Left ventricle myocardium inferior (tissue), 1 donor: ENCODE measurements at places on chromosomes 1 and 21. TPM values are rescaled to one million over a fixed set of nuclear protein-coding genes. Genes with fewer than 3 reads are reported as not detected.
A peak's percentile ranks its signal among the peaks of the same experiment; 100 is the strongest.

Gene CCDC27
- total RNA-seq: 0.08 TPM

Gene CLEC20A
- not detected for total RNA-seq

Gene FAM43B
- total RNA-seq: 1.9 TPM

Gene HTR6
- total RNA-seq: not detected

GRCh38 chr1:100752791-100753190, 33.2 kb downstream of the VCAM1 start:
- H3K36me3 ChIP-seq: no peaks in the 10 kb centered on the region
- no peak overlapping the region for H3K4me3 ChIP-seq
- no peak for DNase-seq

DNA sequence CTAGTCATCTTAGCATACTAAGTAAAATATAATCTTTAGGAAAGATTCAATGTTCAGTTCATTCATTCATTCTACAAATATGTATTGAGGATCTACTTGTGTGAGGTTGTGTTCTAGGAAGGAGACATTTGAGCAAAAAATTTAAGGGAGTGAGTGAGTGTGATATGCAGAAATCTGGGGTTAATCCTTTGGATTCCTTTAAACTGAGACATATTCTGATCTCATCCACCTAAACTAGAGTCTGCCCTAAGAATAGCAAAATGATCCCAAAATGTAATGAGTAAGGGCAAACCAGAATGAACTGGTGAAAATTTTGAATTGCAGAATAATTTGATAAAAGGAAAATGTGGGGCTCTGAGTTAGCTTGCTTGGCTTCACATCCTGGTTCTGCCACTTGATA, 8.6 kb downstream of the UBE2U start:
- DNase-seq: no peak
- H3K27ac ChIP-seq: no peak overlapping the region
- H3K4me3 ChIP-seq: no peak overlapping the region
- H3K4me1 ChIP-seq: no peaks in the 10 kb centered on the region

DNA sequence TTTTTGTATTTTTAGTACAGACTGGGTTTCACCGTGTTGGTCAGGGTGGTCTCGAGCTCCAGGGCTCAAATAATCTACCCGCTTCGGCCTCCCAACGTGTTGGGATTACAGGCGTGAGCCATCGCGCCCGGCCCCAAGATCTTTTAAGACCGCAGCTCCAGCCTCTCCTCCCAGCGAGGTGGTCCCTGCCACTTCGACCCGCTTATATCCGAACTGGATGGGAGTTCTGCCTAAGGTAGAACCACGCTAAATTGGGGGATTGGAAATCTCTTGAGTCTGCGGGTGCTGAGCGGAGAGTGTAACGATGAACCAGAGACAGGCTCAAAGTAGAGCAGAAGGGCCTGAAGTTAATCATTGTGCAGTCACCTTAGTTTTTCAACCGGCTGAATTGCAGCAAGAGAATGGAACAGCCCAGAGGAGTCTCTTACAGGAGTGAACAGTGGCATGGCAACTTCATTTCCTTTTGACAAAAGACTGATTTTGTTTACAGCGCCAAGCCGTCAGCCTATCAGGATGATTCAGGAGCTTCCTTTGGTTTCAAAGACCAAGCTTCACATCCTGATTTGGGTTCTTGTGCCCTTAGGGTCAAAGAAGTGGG, 726 bp upstream of the CYB5R1 start:
- peaks cover 55% of the 10 kb centered on the region for H3K4me1 ChIP-seq
- DNase-seq: no peak
- H3K27me3 ChIP-seq: no peaks in the 10 kb centered on the region
- H3K27ac ChIP-seq: peak overlapping the region; percentile 97
- peaks cover 18% of the 10 kb centered on the region for H3K36me3 ChIP-seq

DNA sequence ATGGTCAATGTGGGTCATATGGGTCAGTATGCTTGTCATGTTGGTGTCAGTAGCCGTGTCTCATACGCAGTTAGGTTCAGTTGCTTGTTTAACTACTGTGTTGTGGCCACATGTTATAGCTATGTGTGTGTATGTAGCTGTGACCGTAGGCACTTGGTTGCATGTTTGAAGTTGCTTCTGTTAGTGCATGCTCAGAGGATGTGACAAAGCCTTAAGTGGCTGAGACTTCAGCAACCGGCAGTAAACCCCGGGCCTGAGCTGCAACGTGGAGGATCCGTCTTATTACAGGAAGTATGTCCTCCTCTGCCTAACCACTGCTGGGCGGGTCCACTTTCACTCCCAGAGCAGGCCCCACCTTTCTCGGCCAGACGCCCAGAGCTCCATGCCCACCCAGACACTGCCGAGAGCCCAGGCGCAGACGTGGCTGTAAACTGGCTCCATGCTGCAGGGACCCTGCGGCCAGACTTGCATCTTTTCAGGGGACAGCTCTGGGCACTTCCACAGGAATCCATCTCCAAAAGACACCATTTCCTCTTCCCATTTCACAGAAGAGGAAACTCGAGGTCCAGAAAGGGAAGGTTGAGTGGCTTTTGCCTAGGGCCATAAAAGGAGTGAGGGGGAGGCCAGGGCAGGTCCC, 2.2 kb downstream of the TCEA3 start:
- H3K36me3 ChIP-seq: no peaks in the 10 kb centered on the region
- peak; percentile 78 for DNase-seq
- peak overlapping the region; percentile 85 for H3K4me3 ChIP-seq

DNA sequence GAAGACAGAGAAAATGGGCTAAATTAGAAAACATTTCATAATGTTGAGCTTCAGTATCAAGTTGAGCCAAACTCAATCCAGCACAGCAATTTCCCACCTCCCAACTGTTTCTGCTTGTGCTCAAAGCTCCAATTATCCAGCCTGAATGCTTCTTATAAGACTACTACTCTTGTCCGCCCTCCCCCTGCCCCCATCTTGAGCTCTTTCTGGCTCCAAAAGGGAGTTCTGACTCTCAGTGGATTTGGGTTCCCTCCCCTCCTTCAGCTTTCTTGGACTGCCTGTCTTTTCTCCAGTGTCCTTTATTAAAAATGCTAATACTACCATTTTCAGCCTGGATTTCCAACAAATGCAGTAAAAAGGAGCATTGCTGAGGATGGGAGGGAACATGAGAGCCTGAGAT, 174.8 kb downstream of the ASTN1 start:
- no peaks in the 10 kb centered on the region for H3K4me1 ChIP-seq
- peak; percentile 18 for DNase-seq
- H3K4me3 ChIP-seq: no peak overlapping the region

DNA sequence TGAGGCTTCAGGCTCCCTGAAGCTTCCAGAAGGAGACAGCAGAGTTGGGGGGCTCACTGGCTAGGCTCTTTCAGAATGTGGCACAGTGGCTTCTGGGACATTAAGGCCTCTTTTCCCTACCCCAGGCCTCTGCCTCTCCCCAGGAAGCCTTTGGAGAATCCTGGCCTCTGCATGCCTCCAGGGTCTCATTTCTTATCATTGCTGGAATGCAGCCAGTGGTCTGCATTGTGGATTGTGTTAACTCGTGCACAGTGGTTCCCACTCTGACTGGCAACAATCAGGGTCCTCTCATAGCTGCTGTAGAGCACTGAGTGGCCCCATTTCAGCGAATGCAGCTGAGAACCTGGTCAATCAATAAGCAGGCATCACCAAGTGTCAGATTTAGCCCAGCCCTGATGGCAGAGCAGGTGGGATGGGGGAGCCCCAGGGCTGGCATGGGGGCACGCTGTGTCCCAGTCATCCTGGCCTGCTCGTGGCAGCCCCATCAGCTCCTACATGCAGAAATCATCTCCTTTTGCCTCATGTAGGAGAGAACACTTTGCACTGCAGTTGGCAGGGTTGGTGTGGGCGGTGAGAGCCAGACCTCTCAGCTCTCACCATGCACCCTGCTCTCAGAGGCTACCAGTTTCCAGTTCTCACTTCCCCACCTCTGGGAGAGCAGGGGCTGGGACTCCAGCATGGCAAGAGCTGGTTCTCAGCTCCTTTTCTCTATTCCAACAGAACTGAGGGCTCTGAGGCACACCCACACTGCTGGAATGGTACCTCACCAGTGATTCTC, 13.4 kb downstream of the ADORA1 start:
- no peak overlapping the region for H3K4me3 ChIP-seq
- H3K4me1 ChIP-seq: peaks cover 27% of the 10 kb centered on the region
- DNase-seq: no peak
- no peak overlapping the region for H3K27ac ChIP-seq

- no peaks in the 10 kb centered on the region for H3K4me1 ChIP-seq
- no peak for DNase-seq
- H3K27ac ChIP-seq: no peak overlapping the region
- no peaks in the 10 kb centered on the region for H3K36me3 ChIP-seq
- peaks cover 5% of the 10 kb centered on the region for H3K27me3 ChIP-seq
These were observed 29.8 kb upstream of the NLRP3 start for GRCh38 chr1:247386217-247386616.

GRCh38 chr21:26964170-26964778, 2.6 kb downstream of the ADAMTS5 start:
- DNase-seq: peak; percentile 66
- H3K36me3 ChIP-seq: no peaks in the 10 kb centered on the region
- peak overlapping the region; percentile 87 for H3K27ac ChIP-seq
- peaks cover 26% of the 10 kb centered on the region for H3K27me3 ChIP-seq
- H3K4me1 ChIP-seq: peaks cover 49% of the 10 kb centered on the region

- H3K27me3 ChIP-seq: no peaks in the 10 kb centered on the region
- H3K4me3 ChIP-seq: no peak overlapping the region
- H3K4me1 ChIP-seq: peaks cover 66% of the 10 kb centered on the region
- H3K36me3 ChIP-seq: no peaks in the 10 kb centered on the region
- no peak for DNase-seq
These were observed 12.4 kb downstream of the GALNT2 start for GRCh38 chr1:230079199-230080024.

GRCh38 chr1:88998716-88999115, 6.3 kb upstream of the KYAT3 start:
- H3K4me1 ChIP-seq: peaks cover 2% of the 10 kb centered on the region
- no peak overlapping the region for H3K27ac ChIP-seq
- H3K4me3 ChIP-seq: no peak overlapping the region
- no peaks in the 10 kb centered on the region for H3K36me3 ChIP-seq

GRCh38 chr21:45054227-45054926, 20.0 kb upstream of the ADARB1 start:
- no peak overlapping the region for H3K27ac ChIP-seq
- no peak overlapping the region for H3K4me3 ChIP-seq
- DNase-seq: no peak
- H3K27me3 ChIP-seq: no peaks in the 10 kb centered on the region
- peaks cover 13% of the 10 kb centered on the region for H3K4me1 ChIP-seq
- H3K36me3 ChIP-seq: no peaks in the 10 kb centered on the region

DNA sequence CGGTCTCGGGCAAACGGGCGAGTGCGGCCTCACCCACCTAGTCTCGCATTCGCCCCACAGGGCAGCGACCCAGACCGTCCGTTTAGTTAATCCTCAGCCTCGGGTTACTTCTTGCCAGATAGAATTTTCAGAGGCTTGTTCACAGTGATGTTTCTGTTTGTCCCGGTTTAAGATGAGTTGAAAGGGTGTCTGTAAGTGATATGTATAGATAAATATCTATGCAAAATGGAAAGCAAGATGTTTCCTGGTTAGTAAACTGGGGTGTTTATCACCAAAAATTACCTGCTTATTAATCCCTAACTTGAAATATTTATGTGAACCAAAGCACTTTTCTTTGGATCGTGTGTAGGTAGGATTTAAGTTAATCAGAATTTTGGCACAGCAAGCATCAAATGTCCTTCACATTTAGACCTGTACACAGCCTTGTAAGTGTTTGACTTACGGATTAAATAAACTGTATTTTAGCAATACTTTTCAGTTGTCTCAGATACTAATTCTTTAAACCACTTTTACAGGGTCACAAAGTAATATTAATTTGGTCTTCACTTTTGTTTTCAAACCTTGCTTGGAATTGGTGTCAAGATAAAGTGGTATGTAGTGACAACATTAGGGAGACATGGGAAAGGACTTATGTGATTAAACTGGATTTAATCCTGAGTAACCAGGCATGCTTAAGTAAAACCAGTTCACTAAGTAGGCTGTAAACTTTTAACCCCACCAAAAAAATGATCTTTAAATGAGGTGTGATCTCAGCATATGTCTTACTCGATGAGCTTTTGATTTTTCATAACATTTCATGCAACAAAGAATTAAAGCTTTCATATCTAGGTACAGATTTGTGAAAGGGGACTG, 914 bp downstream of the ZNF326 start:
- H3K27me3 ChIP-seq: no peaks in the 10 kb centered on the region
- no peak for DNase-seq
- H3K4me1 ChIP-seq: peaks cover 60% of the 10 kb centered on the region
- H3K4me3 ChIP-seq: peak overlapping the region; percentile 95
- peak overlapping the region; percentile 98 for H3K27ac ChIP-seq

GRCh38 chr1:28296401-28297261, 32.2 kb upstream of the MED18 start:
- H3K4me3 ChIP-seq: no peak overlapping the region
- no peak overlapping the region for H3K27ac ChIP-seq
- peaks cover 8% of the 10 kb centered on the region for H3K27me3 ChIP-seq
- no peak for DNase-seq

- H3K4me1 ChIP-seq: no peaks in the 10 kb centered on the region
- peaks cover 47% of the 10 kb centered on the region for H3K27me3 ChIP-seq
- H3K36me3 ChIP-seq: no peaks in the 10 kb centered on the region
- H3K4me3 ChIP-seq: no peak overlapping the region
- no peak overlapping the region for H3K27ac ChIP-seq
These were observed 79.4 kb downstream of the S1PR1 start for GRCh38 chr1:101316256-101316655.

- H3K27ac ChIP-seq: no peak overlapping the region
- peaks cover 29% of the 10 kb centered on the region for H3K27me3 ChIP-seq
- no peak for DNase-seq
- H3K4me3 ChIP-seq: no peak overlapping the region
- no peaks in the 10 kb centered on the region for H3K36me3 ChIP-seq
These were observed 658.0 kb downstream of the PTPRU start for GRCh38 chr1:29894311-29894710.

DNA sequence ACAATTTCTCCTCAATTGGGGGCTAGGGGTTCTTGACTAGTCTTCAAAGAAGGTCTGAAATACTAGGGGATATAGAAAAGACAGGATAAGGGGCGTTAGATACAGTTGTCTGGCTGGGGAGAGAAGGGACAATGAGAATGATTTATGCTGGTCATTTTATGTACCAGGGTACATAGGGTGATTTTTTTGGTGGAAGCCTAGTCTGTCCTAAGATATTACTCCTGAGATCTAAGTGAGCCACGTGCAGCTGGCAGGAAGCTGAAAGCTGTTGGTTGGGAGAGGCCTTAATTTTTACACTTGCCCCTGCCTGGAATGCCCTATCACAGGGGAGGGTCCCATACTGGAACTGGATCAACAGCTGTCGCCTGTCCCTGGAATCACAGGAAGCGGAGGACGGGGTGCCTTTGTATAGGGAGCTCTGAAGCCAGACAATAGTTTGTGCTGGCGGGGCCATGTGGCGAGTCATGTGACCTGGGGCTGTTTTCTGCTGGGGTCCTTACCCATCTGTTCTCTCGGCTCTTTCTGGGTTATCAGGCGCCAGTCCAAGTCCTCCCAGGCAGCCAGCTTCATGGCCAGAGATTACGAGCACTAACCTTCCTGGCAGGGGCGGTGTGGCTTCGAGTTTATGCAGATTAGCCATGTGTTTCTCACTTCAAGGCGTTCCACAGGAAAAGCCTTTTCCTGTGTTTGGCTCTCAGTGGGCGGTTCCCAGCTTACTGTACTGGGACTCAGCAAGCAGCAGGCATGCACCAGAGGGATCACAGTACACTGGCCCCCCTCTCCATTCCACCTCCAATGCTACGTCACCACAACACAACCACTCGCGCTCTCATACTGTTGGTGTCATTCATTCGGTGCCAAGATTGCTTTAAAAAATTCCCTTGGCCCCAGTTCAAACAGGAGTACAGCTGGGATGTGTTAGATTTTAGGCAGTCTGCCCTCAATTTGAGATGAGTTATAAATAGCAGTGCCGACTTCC, 27.5 kb downstream of the ARID1A start:
- no peaks in the 10 kb centered on the region for H3K27me3 ChIP-seq
- peaks cover 5% of the 10 kb centered on the region for H3K36me3 ChIP-seq
- H3K4me3 ChIP-seq: peak overlapping the region; percentile 46
- peak overlapping the region; percentile 82 for H3K27ac ChIP-seq
- peaks cover 100% of the 10 kb centered on the region for H3K4me1 ChIP-seq
